ENCODE measurements at places on chromosomes 13 and 19. TPM values are rescaled to one million over a fixed set of nuclear protein-coding genes. Genes with fewer than 3 reads are reported as not detected.

DNA sequence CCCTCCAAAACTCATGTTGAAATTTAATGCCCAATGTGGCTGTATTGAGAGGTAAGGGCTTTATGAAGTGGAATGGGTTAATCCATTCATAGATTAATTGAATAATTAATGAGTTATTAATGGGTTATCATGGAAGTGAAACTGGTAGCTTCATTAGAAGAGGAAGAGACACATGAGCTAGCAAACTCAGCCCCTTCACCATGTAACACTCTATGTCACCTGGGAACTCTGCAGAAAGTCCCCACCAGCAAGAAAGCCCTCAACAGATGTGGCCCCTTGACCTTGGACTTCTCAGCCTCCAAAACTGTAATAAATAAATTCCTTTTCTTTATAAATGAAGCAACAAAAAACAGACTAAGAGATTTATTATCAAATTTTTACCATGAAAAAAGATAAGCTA is 223.5 kb downstream of the KLF12 start:
- no peak for DNase-seq

- no peak for DNase-seq
These were observed 10.5 kb upstream of the CEACAM6 start for GRCh38 chr19:41744850-41745249.

DNA sequence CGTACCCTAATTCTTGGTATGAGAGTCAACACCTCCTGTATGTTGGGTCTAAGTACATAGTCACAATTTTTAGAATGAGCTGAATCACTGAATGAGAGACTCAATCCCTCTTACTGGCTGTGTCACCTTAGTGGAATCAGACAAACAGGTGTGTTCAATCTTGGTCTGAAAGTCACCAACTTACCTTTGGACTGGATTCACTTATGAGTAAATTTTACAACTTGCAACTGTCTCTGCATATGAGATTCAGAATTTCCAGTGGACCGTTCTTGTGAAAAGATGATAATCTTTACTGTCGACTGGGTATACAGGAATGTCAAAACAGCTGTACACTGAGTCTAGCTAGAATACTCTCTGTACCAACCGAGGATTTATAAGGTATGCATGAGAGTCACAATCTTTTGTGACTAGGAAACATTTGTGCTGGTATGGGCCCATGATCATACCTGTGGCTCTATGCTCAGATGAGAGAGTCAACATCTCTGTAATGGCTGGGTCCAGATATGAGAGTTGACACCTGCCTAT is 5.9 kb upstream of the ZNF91 start:
- DNase-seq, result no peak

DNA sequence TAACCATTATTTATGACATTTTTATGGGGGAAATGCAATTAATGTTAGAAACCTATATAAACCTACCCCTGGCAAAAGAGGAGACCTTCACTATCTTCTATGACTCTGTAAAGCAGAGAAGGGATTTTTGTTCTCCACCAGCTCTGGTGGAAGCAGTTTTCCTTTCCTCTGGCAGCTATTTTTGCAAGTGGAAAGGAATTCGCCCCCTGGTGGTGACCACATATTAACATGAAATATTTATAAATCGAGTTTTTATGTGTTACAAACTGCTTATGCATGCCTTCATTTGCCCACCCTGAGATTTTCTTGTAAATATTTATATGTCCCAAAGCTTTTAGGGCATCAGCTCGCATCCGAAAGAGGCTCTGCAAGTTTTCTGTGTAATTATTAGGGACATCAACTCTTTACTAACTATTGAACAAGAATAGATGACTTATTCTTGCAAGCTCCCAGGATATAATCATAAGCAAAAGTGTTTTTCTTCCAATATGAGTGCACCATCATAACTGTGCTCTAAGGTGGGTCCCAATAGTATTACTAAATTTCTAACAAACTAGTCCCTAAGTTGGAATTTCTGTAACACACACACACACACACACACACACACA is 62.4 kb downstream of the SERTM1 start:
- peak; percentile 55 for DNase-seq

HNRNPA1L2 gene
- total RNA-seq, result 3.3 TPM

DNA sequence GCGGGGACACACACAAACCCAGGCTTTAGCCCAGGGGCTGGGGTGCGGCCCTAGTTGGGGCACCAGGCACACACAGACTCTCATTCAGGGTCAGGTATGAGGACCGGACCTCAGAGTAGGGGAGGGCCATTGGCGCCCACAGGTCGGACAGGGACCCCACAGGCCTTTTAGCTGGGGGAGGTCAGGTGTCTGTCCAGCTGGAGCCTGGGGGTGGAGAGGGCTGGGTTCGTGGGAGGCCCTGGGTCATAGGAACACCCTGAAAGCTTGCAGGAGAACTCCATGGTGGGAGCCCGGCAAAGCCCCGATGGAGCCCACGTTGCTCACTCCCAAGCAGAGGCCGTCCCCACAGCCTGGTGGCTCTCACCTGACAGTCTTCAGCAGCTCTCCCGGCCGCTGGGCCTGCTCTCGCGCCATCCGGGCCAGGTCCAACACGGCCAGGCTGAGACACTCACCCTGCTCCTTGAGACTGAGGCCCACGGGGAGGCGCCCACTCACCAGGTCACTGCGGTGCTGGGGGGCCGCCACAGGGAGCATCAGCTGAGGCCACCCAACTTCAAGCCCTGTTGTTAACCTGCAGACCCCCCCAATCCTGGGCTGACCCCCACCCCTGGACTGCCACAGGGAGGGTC is 5.0 kb downstream of the JAK3 start:
- DNase-seq, result no peak

GRCh38 chr13:99505814-99506269 is 4.6 kb downstream of the TM9SF2 start:
- peak; percentile 14 for DNase-seq

DNA sequence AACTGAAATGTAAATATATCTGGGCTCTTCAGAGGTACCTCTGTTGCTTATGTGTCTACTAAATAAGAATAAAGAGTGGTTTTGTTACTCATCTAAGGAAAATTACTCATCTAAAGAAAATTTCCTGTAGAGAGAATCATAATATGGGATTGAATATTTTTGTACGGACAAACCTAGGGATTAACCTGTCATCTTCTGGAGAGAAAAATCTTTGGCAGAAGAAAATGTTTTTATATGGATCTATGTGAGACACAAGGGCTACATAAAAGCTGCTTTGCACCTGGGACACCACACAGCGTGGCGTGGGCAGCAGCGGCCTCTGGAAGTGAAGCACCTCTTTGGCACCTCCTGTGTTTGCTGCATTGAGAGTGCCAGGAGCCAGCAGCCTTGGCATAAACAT is 242.9 kb upstream of the DACH1 start:
- DNase-seq, result peak; percentile 61

DNA sequence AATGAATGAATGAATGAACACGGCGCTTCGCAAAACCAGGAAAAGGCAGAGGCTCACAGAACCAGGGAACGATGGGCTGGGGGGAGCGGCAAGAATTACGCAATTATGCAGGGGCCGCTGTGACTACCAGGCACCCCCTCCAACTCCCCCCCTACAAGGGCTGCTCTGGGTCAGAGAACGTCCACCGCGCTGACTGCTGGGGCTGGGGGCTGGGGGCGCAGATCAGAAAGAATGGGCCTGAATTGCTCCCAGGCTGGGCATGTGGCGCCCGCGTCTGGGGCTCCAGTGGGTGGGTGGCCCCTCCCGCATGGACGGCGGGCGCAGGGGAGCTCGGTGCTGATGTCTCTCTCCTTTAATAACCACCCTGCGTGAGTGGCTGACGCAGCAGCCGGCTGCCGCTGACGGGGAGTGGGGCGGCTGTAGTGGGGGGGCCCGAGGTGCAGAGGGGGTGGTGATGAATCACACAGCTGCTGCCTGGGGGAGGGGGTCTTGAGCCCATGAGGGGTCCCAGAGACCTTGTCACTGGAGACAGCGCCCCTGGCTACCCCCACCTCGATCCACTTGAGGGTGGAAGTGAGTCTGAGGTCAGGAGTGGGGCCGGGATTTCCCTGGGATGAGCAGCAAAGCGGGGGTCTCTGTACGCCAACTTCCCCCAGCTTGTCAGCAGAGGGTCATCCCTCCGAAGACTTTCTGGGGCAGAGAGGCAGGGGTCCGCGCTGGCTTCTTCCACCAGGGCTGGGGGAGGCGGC is 1.5 kb upstream of the CIRBP start:
- DNase-seq, result peak; percentile 58

- no peak for DNase-seq
These were observed 95.5 kb downstream of the CDADC1 start for GRCh38 chr13:49343255-49343654.

CNN1 gene
- total RNA-seq, result 17.2 TPM

DNA sequence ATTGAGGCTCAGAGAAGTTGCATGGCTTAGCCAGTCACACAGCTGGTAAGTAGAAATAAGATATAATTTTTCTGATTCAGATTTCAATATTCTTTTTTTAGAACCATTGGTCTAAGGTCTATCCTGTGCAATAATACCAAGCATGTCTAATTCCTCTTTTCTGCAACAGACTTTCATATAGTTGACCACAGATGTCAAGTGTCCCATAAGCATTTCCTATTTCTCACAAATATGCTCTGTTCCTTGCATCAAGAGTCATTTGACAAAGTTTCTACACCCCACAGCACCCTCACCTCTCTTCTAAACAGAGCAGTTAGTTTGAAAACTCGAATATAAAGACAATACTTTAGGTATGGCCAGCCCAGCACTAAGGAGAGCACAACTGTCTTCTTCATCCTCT is 26.8 kb upstream of the SACS start:
- DNase-seq, result no peak

DDX49 gene
- total RNA-seq, result 56.3 TPM

- no peak for DNase-seq
These were observed 97.5 kb upstream of the FBXL3 start for GRCh38 chr13:77124423-77124822.

- peak; percentile 44 for DNase-seq
These were observed 83.5 kb downstream of the SACS start for GRCh38 chr13:23350009-23350408.

CGB1 gene
- not detected for total RNA-seq

LATS2 gene
- total RNA-seq, result 11.0 TPM

DNA sequence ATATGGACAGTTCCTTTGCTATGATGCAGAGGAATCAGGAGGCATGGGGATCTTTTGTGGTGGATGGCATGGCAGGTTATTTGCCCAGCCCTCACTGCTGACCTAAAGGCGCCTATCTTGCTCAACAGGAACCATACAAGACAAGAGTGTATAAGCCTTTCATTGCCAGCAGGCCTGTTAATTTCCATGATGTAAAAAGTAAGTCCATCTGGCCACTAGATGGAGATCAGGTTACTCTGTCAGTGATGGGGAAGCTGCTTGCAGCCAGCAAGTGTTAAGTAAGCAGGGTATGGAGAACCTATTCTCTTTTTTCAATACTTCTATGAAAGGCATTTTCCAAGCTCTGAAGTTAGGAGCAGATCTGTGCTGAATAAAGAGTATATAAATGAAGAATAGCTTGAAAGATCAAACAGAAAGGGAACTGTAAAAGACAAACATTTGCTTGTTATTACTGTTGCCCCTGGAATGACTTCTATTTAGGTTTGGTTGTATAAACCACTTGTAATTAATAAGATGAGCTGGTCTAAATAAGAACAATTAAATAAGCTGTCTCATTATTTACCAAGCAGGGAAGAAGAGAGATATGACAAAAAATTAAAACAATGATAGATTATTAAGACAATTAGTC is 210.9 kb downstream of the RGCC start:
- DNase-seq, result peak; percentile 90

GADD45GIP1 gene
- total RNA-seq, result 17.7 TPM

DNA sequence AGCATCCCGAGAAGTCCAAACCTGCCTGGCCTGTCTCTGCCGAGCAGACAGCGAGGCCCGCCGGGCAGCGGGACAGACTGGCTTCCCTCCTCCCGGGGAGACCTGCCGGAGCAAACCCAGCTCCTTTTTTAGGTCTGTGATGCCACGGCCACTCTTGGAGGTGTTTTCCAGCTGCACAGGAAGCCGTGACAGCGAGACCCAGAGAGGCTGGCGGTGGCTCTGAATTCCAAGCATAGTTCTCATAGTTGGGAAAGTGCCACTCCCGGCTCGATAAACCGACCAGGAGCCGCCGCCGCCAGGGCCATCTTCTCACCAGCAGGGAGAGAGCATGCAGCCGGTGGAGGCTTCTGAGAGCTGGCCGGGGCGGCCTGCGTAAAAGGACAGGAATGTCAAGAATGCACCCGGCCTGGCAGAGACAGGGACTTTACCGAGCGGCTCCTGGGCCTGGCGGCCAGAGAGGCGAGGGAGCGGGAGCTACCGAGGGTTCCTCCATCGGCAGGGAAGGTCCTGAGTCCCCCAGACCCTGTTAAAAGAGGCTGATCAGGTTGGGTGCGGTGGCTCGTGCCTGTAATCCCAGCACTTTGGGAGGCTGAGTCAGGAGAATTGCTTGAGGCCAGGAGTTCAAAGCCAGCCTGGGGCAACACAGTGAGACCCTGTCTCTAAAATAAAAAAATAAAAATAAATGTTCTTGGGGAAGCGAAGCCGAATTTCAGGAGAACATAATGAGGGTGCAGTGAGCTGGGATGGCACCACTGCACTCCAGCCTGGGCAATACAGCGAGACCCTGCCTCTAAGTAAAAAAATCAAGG is 64.9 kb downstream of the GADD45B start:
- DNase-seq, result peak; percentile 92

GIPR gene
- total RNA-seq, result not detected

OR4F17 gene
- total RNA-seq, result not detected

GRCh38 chr19:55131421-55131820 is 14.0 kb upstream of the PPP1R12C start:
- peak; percentile 25 for DNase-seq

GRCh38 chr19:6514926-6515544 is 12.9 kb upstream of the TUBB4A start:
- DNase-seq, result no peak

C19orf73 gene
- 0.51 TPM for total RNA-seq

ZNF414 gene
- total RNA-seq, result 2.8 TPM

GRCh38 chr19:38658462-38659306 is 11.2 kb downstream of the ACTN4 start:
- peak; percentile 100 for DNase-seq

DNA sequence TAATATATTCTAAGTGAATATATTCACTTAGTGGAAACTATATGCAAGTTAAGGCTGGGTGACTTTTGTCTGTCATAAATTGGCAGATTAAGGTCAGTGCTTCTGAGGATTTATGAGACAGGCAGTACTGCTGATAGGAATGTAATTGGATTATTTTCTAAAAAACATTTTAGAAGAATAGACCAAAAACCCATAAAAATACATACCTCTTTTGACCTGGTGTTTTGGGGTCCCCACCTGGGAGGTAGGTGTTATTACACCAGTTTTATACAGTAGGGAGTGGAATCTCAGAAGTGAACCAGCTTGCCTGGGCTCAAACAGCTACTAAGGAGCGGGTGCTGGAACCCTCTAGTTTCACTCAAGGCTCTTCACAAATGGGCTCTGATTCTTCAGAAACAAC is 25.3 kb downstream of the COG3 start:
- DNase-seq, result no peak

DNA sequence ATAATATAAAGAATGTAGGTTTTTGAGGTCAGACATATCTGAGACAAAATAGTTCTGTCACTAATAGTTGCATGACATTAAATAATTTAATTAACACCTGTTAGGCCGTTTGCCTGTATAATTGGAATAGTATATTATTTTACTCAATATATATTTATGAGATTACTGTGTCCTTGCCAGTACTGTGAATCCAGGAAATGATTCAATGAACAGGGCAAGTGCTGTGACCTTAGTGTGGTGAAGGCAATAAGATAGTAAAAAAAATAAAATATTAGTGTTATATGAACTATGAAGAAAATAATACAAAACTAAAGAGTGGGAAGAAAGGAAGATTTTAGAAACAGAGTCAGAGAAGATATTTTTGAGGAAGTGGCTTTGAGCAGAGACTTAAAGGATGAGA is 403.7 kb downstream of the PCDH9 start:
- no peak for DNase-seq

- peak; percentile 70 for DNase-seq
These were observed 29.2 kb downstream of the PIP5K1C start for GRCh38 chr19:3670796-3671679.
